ENCODE measurements at places on chromosomes 3 and 15.

GRCh38 chr15:67000896-67001295, 64.5 kb upstream of the SMAD3 start:
- no peak for DNase-seq

- DNase-seq, result no peak
Measured at GRCh38 chr3:110741891-110742290, 329.7 kb upstream of the NECTIN3 start.

DNA sequence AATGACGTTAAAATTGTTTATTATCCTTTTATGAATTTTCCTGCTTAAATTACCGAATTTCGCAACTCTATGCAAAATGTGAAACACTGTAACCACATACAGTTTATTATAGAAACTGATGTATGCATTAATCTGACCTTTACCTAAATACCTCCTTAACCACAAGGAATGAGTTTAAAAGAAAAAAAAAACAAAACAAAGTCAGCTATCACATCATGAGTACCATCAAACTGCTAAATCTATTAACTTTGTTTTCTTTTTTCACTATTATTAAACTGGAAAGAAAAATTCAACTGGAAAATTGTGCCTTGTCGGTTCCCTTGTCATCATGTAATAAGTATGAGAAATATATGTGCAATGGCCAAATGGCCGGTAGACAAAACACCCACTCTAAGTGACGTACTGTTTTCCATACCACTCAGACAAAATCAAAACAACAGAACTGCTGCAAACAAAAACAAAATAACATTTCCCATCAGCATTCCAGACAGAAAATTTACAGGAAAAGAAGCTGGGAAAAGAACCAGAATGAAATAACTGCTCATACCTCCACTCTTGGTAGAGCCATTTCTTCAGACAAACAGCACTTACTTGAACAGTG, 415.3 kb downstream of the FOXP1 start:
- no peak for DNase-seq

GRCh38 chr15:88802991-88803240, 320 bp upstream of the ACAN start:
- no peak for DNase-seq

- no peak for DNase-seq
Measured at GRCh38 chr3:72413228-72413627, 435.0 kb downstream of the SHQ1 start.

GRCh38 chr3:58392181-58392580, 41.5 kb downstream of the PDHB start:
- no peak for DNase-seq

- DNase-seq, result no peak
Measured at GRCh38 chr15:67997996-67998395, 56.1 kb upstream of the PIAS1 start.

GRCh38 chr3:21750080-21750696, 822 bp downstream of the ZNF385D start:
- no peak for DNase-seq

- no peak for DNase-seq
Measured at GRCh38 chr3:190618330-190619030, 104.6 kb downstream of the IL1RAP start.

DNA sequence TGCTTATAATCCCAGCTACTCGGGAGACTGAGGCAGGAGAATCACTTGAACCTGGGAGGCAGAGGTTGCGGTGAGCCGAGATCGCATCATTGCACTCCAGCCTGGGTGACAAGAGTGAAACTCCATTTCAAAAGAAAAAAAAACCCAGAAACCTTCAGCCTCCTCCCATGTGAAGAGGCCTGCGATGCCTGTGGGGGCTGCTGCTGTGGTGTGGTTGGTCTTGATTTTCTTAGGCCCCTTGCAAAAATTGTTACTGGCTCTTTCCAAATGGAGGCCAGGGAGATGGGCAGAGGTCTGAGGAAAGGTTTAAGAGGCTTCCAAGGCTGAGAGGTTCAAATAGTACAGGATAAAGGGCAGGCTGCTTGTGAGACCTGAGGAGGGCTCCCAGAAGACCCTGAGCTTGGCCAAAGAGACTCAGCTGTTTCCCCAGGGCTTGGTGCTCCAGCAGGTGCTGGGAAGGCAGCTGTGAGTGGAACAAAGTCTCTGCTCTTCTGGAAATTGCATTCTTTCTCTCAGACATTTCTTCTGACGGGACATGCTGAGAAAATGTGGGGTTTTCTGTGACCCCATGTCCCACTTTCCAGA, 18.4 kb downstream of the GCSAM start:
- no peak for DNase-seq

DNA sequence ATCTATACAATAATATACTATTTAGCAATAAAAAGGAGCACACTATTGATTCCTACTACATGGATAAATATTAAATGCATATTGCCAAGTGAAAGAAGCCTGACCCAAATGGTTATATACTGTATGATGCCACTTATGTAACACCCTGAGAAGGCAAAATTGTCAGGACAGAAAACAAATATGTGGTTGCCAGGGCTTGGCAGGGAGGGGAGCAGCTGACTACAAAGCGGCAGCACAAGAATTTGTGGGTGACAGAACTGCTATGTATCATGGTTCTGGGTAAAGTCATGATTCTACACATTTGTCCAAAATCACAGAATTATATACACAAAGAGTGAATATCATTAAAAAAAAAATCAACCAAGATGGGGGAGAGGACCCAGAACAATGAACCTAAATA, 22.5 kb downstream of the TBC1D2B start:
- no peak for DNase-seq

DNA sequence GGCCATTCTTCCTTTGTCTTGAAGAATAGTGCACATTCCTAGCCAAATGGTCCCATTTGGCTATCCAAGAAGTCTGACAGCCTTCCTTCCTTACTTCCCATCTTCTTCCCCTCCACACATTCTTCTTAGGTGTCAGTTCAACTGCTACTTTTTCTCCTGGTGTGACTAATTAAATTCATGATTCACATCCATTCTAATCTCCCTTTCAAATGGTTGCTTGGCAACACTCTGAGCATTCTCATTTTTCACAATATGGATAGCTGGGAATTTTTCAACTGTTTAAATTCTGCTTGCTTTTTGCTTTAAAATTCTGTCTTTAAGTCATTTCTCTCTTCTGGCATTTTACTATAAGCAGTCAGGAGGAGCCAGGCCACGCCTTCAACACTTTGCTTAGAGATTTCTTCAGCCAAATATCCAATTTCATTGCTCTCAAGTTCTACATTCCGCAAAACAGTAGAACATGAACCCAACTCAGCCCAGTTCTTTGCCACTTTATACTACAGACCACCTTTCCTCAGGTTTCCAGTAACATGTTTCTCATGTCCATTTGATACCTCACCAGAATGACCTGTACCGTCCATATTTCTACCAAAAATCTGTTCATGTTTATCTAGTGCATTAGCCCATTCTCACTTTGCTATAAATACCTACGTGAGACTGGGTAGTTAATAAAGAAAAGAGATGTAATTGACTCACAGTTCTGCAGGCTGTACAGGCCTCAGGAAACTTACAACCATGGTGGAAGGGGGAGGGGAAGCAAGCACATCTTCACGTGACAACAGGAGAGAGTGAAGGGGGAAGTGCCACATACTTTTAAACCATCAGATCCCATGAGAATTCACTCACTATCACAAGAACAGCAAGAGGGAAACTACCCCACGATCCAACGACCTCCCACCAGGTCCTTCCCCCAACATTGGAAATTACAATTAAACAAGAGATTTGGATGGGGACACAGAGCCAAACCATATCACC, 31.9 kb upstream of the MCF2L2 start:
- no peak for DNase-seq

DNA sequence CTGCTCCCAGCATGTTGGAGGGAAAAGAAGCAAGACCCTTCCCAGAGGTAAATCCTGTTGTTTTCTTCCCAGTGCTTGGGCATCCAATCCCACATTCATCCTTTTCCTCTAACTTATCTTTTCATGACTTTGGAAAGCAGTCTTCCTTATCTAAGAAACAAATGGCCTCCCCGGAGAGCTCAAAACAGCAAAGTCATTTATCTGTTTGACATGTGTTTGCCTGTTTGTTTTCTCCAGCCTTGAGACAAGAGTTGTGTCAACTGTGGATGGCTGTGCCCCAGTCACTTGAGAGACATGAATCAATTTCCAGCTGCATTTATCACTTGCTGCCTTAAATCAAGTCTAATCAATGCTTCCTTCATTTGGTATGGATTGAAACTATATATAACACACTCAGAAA, 103.9 kb downstream of the SHQ1 start:
- DNase-seq, result no peak

- no peak for DNase-seq
Measured at GRCh38 chr3:187997490-187997889, 156.5 kb upstream of the LPP start.

DNA sequence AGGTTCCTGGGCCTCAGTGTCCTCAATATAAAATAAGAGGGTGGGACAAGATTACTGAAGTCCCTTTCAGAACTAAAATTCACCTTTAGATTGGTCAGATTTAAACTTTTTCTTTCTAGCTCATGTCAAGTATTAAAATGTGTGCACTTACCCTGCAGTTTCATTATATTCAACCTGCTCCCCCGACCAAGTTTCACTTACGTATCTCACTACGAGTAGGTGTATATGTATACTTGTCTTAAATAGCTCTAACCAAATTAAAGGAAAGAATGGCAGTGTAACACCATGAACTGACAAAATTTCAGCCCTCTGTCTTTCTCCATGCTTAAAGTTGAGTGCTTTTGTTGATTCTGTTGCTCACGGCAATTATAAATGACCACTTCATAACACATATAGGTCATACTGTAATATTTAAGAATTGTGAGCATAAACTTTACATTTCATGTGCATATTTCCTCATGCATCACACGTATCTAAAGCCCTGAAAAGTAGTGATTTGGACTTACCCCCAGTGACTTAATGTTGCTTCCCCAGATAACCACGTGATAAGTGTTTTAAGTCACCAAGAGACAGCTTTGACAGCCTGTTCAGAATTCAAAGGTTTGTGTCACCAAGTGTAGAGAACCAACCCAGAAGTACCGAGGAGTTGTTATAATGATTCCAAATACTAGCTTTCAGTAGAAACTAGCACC, 70.0 kb downstream of the PGPEP1L start:
- no peak for DNase-seq

DNA sequence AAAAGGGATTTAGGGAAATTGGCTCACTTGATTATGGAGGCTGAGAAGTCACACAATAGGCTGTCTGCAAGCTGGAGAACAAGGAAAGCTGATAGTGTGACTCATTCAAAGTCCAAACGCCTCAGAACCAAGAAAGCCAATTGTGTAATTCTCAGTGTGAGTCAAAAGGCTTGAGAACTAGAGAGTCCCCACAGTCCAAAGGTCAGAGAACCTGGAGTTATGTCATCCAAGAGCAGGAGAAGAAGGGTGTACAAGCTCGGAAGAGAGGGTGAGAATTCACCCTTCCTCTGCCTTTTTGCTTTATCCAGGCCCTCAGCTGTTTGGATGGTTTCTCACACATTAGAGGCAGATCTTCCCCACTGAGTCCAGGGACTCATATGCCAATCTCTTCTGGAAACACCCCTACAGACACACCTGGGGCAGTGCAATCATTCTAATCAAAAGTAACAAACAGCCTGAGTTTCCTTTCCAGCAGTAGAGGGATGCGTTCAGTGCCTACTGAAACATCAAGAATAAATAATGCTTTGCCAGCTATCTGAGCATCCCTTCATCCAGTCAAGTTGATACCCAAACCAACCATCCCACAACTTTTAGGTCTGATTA, 271.5 kb downstream of the SATB1 start:
- DNase-seq, result no peak

- DNase-seq, result peak; percentile 29
Measured at GRCh38 chr15:69410248-69410874, 3.8 kb upstream of the KIF23 start.

DNA sequence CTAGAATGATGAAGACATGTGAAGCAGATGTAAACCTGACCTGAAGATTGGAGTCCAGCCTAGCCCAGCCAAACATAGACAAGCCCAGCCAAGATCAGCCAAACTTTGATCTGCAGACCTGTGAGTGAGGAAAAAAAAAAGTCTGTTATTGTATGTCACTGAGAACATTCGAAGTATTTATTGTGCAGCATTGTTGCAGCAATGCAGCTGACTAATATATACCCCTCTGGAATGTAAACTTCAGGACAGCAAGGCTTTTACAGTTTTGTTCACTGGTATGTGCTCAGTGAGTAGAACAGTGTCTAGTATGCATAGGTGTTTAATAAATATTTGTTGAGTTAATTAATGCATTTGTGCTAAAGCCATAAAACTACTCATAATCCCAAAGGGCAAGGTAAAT, 23.4 kb downstream of the TMEM202 start:
- DNase-seq, result no peak

GRCh38 chr3:176032043-176032442, 1165.2 kb downstream of the TBL1XR1 start:
- no peak for DNase-seq

- no peak for DNase-seq
Measured at GRCh38 chr15:70071799-70072198, 25.9 kb downstream of the TLE3 start.

GRCh38 chr3:168467115-168467714, 371.5 kb upstream of the GOLIM4 start:
- no peak for DNase-seq

DNA sequence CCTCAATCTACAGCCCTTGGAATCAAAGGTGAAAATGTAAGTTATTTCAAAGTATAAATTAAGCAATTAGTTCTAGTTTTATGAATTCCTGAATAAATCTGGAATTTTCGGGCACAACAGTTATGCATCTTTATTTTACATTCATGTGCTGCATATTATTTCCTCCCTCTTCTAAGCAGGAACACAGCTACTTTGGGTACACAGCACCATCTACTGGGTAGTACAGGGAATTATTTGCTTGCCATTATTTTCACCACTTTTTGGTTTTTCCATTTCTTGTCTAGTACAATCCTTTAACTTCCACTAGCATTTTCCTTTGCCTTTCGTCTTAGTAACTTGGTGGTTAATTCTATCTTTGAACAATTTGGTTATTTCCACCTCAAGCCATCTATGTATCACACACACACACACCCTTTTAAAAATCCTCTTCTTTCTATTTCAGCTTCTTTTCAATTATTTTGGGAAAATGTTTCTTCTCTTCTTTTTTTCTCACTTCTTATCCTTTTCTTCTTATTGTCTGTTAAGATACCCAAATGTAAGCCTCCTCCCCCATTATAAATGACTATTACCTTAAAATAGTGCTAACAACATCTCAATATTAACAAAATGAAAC, 451.0 kb downstream of the MFSD1 start:
- no peak for DNase-seq

DNA sequence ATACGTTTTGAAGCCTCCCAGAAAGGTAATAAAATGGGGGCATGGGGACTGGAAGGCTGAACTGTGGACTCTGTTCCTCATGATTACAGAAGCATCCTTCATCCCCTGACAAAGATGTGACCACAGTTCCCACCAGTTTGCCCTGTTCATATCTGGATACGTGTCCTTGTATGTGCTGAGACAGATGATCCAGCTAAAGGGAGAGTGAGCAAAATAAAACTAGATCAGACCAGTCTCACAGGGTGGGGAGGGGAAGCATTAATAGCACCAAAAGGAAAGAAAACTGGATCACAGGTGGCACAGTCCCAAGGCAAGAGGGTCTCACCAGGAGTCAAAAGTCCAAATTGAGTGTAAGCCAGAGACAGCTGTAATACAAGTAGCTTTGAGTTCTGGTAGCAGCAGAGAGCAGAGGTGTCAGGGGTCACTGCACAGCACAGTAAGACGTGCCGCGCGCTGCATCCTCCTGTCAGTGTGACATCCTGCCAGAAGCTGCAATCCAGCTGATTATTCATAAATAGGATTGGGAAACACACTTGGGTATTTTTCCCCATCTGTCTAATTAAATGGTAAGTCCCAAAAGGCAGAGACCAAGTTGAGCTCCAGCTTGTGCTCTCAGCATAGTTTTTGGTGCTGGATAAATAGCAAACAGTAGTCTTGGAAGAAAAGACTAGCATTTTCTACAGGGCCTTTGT, 560.0 kb upstream of the CFAP20DC start:
- no peak for DNase-seq

All from stimulated activated CD4-positive, alpha-beta T cell treated with anti-CD3 and anti-CD28 coated beads, TNF-alpha, amount 100 ng/mL, for 48 hours (primary cell).